ENCODE measurements at places on chromosomes 4 and X.
A peak's percentile ranks its signal among the peaks of the same experiment; 100 is the strongest.

- no peak for ATAC-seq
Measured at GRCh38 chr4:169716677-169717076, 41.1 kb downstream of the HPF1 start.

DNA sequence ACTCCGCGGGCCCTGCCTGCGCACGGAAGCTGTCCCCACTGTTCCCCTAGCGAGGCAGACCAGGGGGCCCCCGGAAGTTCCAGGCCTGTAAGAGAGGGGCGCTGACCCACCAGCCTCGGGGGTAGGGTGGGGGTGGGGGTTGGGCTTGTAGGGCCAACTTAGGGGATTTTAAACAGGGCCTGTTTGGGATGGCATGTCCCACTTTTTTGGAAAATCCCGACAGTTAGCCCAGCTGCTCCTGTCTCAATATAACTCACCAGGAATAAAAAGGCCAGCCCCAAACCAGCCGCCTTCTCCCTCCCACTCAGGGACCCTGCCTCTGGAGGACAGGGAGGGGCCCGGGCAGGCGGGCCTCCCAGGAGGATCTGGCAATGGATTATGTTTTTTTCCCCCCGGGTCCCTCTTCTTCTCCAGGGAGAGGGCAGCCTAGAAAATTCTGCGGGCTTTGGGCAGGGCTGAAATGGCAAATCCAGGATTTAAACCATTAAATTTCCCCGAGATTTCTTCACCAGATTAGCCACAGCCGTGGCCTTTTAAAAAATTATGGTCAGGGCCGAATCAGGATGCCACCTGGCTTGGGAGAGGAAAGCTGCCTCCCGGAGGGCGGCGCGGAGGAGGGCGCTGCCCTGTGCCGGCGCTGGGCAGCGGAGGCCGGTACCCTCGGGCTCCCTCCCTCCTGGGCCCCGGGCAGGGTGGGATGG, 957 bp downstream of the PPP2R2C start:
- ATAC-seq, result peak; percentile 31

- ATAC-seq, result no peak
Measured at GRCh38 chrX:4314586-4314985, 601.1 kb upstream of the PRKX start.

DNA sequence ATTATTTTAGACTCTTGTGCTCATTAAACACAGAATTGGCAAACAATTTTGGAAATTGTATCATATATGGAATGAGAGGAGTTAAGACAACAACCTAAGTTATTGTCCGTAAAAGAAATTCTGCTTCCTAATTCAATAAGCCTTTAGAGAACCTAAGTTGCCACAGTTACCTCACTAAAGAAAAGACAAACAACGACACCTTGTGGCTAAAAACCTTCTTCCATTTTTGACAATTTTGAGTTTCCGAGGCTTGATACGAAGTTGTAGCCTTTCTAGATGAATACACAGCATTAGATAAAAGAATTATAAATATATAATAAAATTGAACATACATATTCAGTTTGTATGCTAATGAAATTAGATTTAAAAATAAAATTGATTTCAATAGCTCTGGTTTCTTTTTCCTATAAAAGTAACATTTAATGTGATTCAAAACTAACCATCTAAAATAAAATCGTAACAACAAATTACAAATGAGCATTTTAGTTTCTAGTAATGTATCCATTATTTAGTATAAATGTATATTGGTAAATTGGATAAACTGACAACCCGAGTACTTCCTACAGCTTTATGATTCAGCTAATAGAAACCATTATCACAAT, 275.1 kb downstream of the GPM6A start:
- ATAC-seq, result peak; percentile 54

DNA sequence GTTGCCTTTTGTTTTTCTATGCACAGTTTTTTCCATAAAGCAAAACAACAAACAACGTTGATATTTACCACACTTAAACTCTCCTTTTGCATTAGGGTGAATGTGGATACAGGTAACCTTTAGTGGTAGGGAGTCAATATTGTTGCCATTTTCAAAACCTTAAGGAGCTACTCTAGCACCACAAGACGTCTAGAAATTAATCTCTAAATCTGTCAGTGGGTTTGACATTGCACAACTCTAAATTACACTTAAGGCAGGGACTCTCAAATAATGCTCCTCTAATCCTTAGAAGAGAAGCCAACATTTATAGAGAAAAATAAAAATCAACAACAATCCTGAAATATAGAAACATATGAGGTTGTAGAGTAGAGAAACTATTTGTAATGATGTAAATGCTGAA, 297.2 kb downstream of the UNC5C start:
- no peak for ATAC-seq

- no peak for ATAC-seq
Measured at GRCh38 chr4:121908346-121908745, 38.1 kb upstream of the BBS7 start.

DNA sequence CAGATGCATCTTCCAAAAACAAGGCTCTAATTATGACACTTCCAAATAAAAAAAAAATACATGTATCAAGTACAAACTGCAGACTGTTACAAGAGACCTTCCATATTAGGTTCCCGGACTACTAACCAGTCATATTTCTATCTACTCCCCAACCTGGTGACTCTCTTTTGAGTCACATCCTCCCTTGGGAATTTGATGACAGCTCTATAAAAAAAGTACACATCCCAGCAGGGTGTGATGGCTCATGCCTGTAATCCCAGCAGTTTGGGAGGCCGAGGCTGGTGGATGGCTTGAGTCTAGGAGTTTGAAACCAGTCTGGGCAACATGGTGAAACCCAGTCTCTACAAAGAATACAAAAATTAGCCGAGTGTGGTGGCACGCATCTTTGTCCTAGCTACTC, 14.9 kb downstream of the RPGR start:
- no peak for ATAC-seq

- ATAC-seq, result no peak
Measured at GRCh38 chr4:166386491-166387360, 513.7 kb downstream of the TLL1 start.

- ATAC-seq, result no peak
Measured at GRCh38 chr4:88187766-88188165, 29.3 kb upstream of the ABCG2 start.

DNA sequence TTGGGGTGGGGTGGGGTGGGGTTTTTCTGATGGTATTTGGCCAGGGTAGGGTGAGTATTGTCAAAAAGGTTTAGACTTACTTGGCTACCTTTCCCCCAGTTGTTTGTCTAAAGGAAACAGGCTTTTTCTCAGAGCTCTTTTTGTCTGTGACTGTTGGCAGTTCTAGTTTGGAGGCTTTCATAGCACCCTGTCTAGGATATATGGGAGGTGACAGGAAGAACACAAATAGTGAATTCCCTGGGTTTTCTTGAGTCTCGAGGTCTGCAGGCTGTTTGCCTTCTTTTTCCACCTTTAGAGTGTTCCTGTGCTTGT, 13.5 kb downstream of the RPS6KA3 start:
- ATAC-seq, result no peak

DNA sequence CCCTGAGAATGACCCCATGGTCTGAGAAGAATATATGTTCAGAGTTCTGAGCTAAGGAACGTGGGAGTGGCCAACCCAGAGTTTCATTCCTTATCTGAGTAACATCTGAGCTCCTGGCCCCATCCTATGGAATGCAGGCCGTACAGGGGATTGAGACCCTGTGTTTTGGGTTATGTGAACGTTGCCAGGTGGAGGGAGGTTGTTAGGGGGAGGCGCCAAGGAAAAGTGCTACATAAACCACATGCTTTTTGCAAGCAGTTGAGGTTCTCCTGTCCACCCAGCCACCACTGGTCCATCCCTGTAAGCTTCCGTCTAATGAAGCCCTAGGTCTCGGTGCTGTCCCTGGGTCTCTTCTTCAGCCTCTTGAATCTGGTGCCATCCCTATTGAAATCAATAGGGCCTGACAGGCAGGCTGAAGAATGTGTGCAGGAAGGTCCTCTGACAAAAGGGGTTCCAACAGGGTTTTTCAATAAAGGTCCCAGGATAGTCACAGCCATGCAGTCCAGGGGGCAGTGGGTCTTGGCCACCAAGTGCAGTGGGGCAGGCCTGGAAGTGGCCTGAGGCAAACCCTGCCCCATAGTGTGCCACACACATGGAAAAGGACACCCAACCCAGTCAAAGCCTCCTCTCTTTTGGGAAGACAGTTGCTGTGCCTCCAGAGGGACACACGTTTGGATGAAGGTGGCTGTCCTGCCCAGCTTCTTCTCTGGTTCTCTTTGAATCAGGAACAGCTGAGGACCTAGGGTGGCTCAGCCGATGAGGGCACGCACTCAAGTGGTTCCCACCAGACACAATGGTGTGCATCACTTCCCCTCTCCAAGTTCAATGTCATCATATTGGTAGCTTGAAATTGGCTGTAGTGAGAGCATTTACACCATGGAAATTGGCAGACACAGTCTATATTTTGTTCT, 53.5 kb downstream of the HTRA3 start:
- ATAC-seq, result no peak

DNA sequence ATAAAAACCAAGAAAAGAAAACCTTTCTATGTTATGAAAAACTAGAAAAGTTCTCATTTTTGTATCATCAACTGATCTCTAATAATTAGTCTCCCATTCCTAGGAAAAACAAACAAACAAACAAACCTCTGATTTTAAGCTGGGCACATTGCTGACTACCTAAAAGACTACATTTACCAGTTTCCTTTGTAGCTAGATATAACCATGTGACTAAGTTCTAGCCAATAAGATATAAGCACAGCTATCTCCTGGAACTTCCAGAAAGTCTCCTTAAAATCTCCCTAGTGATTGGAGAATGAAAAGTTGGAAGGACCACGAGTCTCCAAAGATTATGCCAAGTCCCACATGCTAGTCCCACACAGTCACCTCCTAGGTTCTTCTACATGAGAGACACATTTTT, 108.9 kb downstream of the NR3C2 start:
- no peak for ATAC-seq

DNA sequence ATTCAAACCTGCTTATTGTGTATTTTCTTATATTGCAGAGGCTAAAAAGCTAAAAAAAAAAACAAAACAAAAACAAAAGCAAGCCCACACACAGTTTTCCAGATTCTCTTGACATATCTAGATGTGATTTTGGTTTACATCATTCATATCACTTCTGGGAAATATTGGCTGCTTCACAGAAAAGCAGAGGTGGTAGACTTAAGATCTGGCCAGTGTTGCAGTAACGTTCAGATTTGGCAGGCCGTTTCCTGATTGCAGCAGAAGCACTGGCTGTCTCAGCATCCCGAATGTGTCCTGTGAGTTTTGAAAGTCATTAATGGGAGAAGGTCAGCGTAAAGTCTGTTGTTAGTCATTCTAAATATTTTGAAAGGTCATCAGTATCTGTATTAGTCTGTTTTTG, 2062.0 kb downstream of the ARAP2 start:
- ATAC-seq, result no peak

- ATAC-seq, result peak; percentile 77
Measured at GRCh38 chrX:12955882-12956703, 18.8 kb upstream of the TMSB4X start.

- ATAC-seq, result peak; percentile 51
Measured at GRCh38 chr4:132956962-132957361, 192.1 kb upstream of the PCDH10 start.

DNA sequence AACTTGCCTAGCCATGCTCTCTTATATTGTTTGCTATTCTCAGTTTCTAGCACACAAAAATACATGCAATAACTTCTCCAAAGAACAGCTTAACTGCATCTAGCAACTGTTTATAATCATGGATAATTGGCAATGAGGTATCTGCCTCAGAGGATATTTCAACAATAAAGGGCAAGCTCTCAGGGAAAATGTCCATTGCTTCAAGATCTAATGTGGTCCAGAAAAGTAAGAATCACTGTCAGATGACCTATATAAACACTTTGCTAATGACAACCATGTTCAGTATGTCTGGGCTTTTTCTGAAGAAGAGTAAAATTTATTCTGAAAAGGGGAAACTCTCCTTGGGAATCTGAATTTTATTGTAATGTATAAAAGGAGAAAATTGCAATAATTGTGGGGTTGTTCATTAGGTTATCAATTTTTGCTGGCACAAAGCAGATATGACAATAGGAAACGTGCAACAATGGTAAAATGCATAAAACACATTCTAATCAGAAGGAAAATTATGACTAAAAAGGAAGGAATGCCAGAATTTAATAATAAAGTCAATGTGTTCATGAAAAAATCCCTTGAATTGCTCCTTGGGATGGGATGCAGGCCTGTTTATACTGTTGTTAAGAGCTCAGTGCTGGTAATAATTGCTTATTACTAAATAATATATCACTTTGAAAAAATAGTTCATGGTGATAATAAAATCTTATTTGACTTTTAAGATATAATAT, 90.3 kb downstream of the ANTXR2 start:
- ATAC-seq, result no peak

GRCh38 chr4:2630556-2631273, 94.3 kb downstream of the FAM193A start:
- ATAC-seq, result no peak

DNA sequence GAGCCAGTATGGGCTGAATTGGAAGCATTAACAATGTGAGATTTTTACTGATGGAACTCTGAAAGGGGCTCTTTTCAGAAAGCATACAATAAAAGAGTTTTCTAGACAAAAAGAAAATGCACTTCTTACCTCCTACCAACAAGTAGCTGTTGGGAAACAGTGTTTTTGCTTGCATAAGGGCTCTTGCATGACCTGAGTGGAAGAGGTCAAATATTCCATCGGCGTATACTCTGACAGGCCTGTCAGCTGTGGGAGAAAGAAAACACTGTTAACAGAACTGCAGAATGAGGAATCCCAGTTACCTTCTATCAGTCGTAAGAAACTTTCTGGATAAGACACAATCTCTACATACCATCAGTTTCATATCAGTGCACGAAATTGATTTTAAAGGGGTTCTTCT, 39.5 kb downstream of the PCYT1B start:
- no peak for ATAC-seq

DNA sequence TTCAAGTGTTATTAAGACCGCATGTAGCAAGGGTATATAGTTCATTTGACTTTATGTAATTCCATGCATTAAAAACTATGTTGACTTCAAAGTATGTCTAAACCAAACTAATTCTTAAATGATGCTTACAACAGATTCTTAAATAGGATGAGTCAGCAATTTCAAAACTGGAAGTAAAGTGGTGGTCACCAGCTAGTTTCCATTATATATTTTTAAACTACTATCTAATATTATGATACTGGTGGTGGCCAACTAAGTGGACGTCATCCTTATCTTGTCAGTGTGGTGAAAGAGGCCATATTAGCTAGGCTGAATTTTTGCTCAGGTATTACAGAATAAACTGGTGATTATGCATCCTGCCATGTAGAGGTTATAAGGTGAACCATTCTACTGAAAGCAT, 1.2 kb downstream of the IL15 start:
- ATAC-seq, result no peak

- ATAC-seq, result no peak
Measured at GRCh38 chr4:101251261-101251660, 96.1 kb downstream of the PPP3CA start.
